ENCODE measurements at places on chromosomes 16 and 17. TPM values are rescaled to one million over a fixed set of nuclear protein-coding genes. Genes with fewer than 3 reads are reported as not detected.

- no peak overlapping the region for H3K4me3 ChIP-seq
- DNase-seq, result no peak
- H3K27me3 ChIP-seq, result no peaks in the 10 kb centered on the region
- no peaks in the 10 kb centered on the region for H3K4me1 ChIP-seq
- no peaks in the 10 kb centered on the region for H3K36me3 ChIP-seq
- no peak overlapping the region for H3K27ac ChIP-seq
Observed at GRCh38 chr16:287298-287811, 4.4 kb downstream of the PDIA2 start.

DNA sequence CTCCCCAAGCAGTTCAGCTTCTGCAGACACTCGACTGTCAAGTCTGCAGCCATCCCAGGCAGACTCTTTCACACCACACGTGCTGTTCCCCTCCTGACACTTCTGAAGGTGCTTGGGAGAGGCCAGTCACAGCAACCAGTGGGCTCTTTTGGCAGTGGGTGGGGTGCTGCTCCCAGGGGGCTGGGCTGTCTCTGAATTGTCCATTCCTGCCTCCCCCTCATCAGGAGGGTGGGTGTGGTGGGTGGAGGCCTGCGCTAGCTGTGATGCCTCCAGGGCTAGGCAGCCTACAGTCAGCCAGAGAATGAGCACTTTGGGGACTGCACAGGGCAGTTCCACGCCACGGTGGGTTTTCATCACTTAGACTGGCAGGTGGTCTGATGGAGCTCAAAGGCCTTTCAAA is 10.3 kb downstream of the STARD3 start:
- no peak for DNase-seq
- H3K36me3 ChIP-seq, result no peaks in the 10 kb centered on the region
- peaks cover 25% of the 10 kb centered on the region for H3K4me1 ChIP-seq
- no peak overlapping the region for H3K4me3 ChIP-seq

DNA sequence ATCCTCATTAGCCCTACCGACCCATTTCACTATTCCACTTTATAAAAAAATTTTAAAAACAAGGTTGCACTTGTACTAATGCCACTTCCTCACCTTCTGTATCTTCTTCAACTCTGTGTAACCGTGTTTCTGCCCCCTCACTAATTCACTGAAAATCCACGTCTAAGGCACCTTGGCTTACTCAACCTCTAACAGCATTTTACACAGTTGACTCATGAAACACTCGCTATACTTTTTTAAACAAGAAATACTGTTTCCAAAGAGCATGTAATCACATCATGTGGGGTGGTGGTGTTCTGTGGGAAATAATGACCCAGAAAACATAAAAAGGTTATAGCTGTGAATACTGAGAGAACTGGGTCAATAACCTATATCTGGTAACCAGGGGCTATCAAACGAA is 79.9 kb downstream of the NCOR1 start:
- H3K27me3 ChIP-seq, result no peaks in the 10 kb centered on the region
- no peaks in the 10 kb centered on the region for H3K4me1 ChIP-seq
- DNase-seq, result no peak
- peaks cover 23% of the 10 kb centered on the region for H3K36me3 ChIP-seq
- H3K4me3 ChIP-seq, result no peak overlapping the region
- no peak overlapping the region for H3K27ac ChIP-seq

DNA sequence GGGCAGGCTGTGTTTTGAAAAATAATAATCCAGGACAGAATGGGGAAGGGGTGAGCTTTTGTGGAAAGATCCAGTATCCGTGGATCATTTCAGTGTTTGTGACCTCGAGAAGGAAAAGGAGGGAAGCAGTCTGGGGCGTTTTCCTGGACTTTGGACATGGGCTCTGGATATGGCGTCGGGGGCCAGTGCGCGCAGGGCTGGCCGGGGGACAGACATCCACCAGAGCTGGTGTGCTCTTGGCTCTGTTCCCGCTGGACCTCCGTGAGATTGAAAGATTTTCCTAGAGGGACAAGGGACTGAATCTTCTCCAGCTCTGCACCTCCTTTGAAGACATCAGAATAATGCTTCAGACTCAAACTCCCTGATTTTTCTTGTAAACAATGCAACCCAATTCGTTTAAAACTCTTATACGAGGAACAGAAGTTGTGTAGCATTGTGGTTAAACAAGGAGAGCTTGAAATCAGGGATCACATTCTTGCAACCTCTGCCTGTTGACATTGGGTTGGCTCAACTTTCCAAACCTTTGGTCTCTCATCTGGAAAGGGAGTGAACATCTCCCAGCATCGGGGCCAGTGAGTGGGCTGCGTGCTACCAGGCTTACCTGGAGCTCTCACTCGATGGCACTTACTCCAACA is 75.9 kb downstream of the C16orf95 start:
- H3K4me1 ChIP-seq, result peaks cover 9% of the 10 kb centered on the region
- H3K4me3 ChIP-seq, result no peak overlapping the region
- no peak overlapping the region for H3K27ac ChIP-seq
- no peak for DNase-seq

- no peak for DNase-seq
- no peak overlapping the region for H3K27ac ChIP-seq
- peaks cover 73% of the 10 kb centered on the region for H3K4me1 ChIP-seq
- no peaks in the 10 kb centered on the region for H3K36me3 ChIP-seq
Observed at GRCh38 chr17:4329838-4330237, 36.6 kb downstream of the UBE2G1 start.

GRCh38 chr16:9333469-9333868 is 242.0 kb downstream of the HAPSTR1 start:
- no peak overlapping the region for H3K27ac ChIP-seq
- no peaks in the 10 kb centered on the region for H3K27me3 ChIP-seq
- DNase-seq, result no peak
- H3K4me3 ChIP-seq, result no peak overlapping the region
- no peaks in the 10 kb centered on the region for H3K36me3 ChIP-seq
- no peaks in the 10 kb centered on the region for H3K4me1 ChIP-seq

- no peaks in the 10 kb centered on the region for H3K4me1 ChIP-seq
- no peaks in the 10 kb centered on the region for H3K36me3 ChIP-seq
- DNase-seq, result no peak
- no peak overlapping the region for H3K27ac ChIP-seq
Observed at GRCh38 chr16:27564224-27564623, 14.3 kb downstream of the KATNIP start.

ADORA2B gene
- 33.4 TPM for total RNA-seq

NPTX1 gene
- total RNA-seq, result 0.49 TPM

CDK5R1 gene
- total RNA-seq, result 4.9 TPM

CCL4 gene
- total RNA-seq, result 15.0 TPM
